ENCODE measurements at places on chromosomes 1 and 21.

- DNase-seq: peak; percentile 24
These were observed 10.0 kb upstream of the CDA start for GRCh38 chr1:20578721-20579395.

- no peak for DNase-seq
These were observed 48.6 kb downstream of the ITPKB start for GRCh38 chr1:226690460-226690982.

- DNase-seq: no peak
These were observed 21.3 kb upstream of the DHX9 start for GRCh38 chr1:182817802-182818201.

DNA sequence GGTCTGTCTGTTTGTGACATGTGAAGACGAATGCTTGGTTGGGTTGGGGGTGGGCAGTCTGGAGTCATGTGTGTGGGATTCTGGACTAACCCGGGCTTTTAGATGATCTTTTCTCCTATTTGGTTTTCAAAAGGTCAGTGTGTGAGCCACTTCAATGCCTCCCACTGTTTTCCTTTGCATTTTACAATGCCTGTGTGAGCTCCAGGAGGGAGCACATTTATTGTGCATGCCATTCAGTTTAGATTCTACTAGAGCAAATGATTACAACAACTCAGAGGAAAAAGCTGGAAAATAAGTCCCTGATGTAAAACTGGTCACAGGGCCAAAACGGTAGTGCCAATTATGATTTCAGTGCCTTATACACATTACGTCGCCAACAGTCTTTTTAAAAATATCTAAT, 90.9 kb downstream of the LYPLAL1 start:
- DNase-seq: no peak

GRCh38 chr1:233662575-233663304, 48.8 kb downstream of the KCNK1 start:
- no peak for DNase-seq

DNA sequence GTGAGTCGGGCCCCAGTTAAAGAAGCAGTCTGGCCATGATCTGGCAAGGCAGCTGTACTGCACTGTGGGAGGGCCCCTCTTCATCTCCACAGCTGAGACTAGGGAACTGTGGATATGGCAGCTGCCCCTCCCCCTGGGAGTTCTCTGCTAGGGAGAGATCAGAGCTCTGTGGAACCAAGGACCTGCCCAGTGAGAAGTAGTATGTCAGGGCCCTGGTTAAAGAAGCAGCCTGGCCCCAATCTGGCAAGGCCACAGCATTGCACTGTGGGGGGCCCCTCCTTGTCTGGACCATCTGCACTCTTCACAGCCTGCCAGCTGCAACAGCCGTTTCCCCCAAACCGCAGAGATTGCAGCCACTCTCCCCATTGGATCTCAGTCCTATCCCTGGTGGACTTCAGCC, 208.5 kb downstream of the DNAH14 start:
- no peak for DNase-seq

- DNase-seq: no peak
These were observed 8.7 kb downstream of the PLXNA2 start for GRCh38 chr1:208235356-208235981.

DNA sequence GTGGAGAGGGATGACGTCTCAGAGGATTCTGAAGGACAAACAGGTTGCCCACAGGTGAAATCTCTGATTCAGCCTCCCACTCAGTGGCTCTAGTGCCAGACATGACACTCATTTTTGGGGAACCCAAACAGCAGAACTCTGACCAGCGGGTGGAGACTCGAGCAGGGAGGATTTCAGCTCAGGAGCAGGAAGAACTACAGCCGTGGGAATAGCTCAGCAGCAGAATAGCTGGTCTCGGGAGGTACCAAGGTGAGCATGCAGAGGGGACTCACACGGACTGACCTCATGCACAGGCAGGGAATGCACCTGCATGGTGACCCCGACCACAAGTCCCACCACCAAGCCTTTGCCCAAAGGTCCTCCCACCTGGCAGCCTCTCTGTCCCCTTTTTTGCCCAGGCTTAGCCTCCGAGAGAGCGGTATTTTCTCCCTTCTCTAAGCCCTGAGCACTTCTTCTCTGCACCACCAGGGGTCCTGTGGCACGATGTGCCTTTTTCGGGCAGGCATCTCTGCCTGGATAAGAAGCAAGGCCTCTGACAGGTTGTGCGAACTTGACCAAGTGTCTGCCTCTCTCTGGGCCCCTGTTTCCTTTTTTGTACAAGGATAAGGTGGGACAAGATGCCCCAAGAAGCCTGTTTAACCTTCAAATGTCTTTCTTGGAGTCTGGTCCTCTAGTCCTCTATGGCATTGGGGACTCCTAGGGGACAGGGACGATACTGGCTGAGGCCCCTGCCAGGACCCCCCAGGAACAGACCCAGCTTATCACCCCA, 8.8 kb upstream of the FGR start:
- peak; percentile 30 for DNase-seq
